Astrocyte of the spinal cord (primary cell): ENCODE measurements at places on chromosomes 6 and 20.
A peak's percentile ranks its signal among the peaks of the same experiment; 100 is the strongest.

DNA sequence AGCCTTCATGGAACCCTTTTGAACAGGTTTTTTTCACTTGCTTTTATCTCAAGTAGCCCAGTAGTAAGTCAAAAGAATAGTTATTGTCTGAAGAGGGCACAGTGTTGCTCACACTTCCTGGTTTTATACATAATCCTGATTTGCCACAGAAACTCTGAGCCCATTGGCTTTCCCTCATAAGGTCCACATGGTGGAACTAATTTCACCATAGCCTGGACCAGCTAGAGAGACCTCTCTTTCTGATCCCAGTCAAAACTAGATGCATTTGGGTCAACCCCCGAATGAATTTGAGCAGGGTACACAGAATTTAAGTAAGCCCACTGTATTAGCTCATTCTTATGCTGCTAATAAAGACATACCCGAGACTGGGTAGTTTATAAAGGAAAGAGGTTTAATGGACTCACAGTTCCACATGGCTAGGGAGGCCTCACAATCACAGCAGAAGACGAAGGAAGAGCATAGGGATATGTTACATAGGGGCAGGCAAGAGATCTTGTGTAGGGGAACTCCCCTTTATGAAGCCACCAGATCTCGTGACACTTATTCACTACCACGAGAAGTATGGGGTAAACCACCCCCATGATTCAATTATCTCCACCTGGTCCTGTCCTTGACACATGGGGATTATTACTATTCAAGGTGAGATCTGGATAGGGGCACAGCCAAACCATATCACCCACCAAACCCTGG is 6.2 kb downstream of the RWDD2A start:
- DNase-seq = no peak

- DNase-seq = no peak
These were observed 35.6 kb upstream of the NR2E1 start for GRCh38 chr6:108130262-108130661.

- DNase-seq = peak; percentile 22
These were observed 97.0 kb downstream of the KCNB1 start for GRCh38 chr20:49385465-49385864.

GRCh38 chr6:33632558-33633039 is 11.5 kb downstream of the ITPR3 start:
- no peak for DNase-seq
